Breast epithelium (tissue), 4 donors: ENCODE measurements at places on chromosomes 3 and 15. TPM values are rescaled to one million over a fixed set of nuclear protein-coding genes. Genes with fewer than 3 reads are reported as not detected.

DNA sequence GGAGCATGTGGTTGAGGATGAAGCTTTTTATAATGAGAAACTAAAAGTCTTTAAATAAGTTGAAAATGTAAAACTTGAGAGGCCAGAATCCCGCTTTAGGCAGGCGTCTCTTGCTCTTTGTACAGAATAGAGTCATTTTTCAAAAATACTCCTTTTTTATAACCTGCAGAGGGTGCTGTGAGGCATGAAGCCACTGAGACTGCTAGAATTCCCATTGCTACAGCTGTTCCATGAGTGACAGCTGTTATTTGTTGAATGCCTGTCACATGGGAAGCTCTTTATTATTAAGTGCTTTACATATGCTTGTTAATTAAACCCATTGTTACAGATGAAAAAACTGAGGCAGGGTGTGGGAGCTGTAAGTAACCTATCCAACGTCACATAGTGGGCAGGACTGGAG lies 18.5 kb downstream of the MINAR1 start:
- no peak for DNase-seq
- H3K36me3 ChIP-seq: no peaks in the 10 kb centered on the region
- H3K27me3 ChIP-seq: peaks cover 8% of the 10 kb centered on the region
- no peaks in the 10 kb centered on the region for H3K4me1 ChIP-seq

The RETNLB gene
- total RNA-seq: not detected

DNA sequence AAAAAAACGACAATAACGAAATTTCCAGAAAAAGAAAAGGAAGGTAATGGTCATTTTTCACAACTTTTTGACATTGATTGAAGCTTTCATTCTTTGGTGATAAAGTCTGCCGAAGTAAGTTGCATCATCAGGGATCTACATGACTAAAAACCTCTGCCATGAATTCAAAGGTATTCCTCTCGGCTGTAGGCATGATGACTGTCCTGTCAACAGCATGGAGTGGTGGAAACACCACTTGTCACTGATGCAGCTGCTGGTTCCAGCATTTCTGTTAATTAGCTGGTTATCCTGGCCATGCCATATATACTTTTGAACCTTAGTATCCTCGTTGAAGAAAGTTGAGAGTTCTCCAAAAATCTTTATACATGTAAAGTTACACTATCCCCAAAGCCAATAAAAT lies 859.0 kb upstream of the ARPP21 start:
- no peaks in the 10 kb centered on the region for H3K4me1 ChIP-seq
- DNase-seq: no peak
- H3K4me3 ChIP-seq: no peak overlapping the region
- H3K27ac ChIP-seq: no peak overlapping the region
- H3K36me3 ChIP-seq: no peaks in the 10 kb centered on the region

The C3orf85 gene
- total RNA-seq: not detected

DNA sequence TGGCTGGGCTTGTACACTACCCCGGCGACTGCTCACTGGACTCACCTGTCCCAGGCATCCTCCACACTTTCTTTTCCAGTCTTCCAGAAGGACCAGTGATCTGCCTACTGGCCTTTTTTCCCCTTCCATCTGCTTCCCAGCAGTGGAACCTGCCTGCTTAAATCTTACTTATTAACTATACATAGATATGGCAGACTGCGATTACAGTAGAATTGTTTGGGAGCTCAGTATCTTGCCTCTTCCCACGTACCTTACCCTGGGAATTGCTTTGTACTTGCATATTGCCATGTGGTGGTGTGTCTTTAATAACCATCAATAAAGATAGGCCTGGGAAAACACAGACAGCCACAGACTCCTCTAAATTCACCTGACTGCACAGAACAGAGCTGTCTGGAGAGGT lies 11.8 kb upstream of the HES1 start:
- no peak overlapping the region for H3K27ac ChIP-seq
- H3K4me1 ChIP-seq: no peaks in the 10 kb centered on the region
- H3K4me3 ChIP-seq: no peak overlapping the region
- no peak for DNase-seq
- H3K27me3 ChIP-seq: no peaks in the 10 kb centered on the region

The SLC22A14 gene
- not detected for total RNA-seq

- H3K36me3 ChIP-seq: no peaks in the 10 kb centered on the region
- H3K27me3 ChIP-seq: no peaks in the 10 kb centered on the region
- no peak overlapping the region for H3K27ac ChIP-seq
- no peaks in the 10 kb centered on the region for H3K4me1 ChIP-seq
- H3K4me3 ChIP-seq: no peak overlapping the region
- no peak for DNase-seq
Measured at GRCh38 chr3:11014253-11014652, 21.7 kb downstream of the SLC6A1 start.

- DNase-seq: no peak
- no peaks in the 10 kb centered on the region for H3K36me3 ChIP-seq
- H3K4me1 ChIP-seq: no peaks in the 10 kb centered on the region
- H3K27me3 ChIP-seq: no peaks in the 10 kb centered on the region
- no peak overlapping the region for H3K4me3 ChIP-seq
Measured at GRCh38 chr3:131353016-131353877, 28.3 kb upstream of the NUDT16 start.

DNA sequence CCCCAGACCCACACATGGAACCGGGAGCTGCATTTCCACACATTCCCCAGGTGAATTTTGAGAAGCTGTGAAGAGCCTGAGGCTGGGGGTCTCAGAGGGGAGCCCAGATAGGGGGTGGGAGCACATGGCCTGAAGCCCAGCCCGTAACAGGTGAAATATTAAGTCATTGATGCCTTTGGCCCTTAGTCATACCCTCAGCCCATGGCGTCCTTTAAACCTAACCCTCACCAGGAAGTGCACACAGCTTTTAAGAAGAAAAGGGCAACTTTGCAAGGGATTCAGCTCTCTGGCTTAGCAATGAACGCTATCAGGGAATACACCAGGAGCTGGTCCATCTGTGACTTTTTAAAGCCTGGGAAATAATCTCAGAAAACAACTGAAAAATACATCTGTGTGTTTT lies 40.6 kb downstream of the WNT7A start:
- H3K4me3 ChIP-seq: no peak overlapping the region
- H3K36me3 ChIP-seq: no peaks in the 10 kb centered on the region
- no peaks in the 10 kb centered on the region for H3K4me1 ChIP-seq
- no peak overlapping the region for H3K27ac ChIP-seq
- no peak for DNase-seq
- peaks cover 26% of the 10 kb centered on the region for H3K27me3 ChIP-seq

DNA sequence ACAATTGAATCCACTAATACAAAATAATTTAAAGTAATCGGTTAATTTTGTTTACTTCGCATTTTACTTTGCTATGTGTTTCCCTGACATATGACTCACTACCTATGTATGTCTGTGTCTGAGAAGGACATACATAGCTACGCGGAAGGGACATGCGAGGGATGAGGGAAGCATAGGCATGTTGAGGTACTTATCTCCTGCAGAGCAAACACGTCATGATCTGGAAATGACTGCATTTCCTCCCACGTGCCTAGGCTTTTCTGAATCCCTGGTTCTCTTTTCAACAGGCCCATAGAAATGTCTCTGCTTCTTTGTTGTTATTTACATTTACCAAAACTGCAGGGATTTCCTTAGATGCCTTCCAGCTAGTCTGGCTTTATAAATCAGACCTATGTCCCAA lies 27.5 kb downstream of the ALCAM start:
- DNase-seq: no peak
- no peaks in the 10 kb centered on the region for H3K36me3 ChIP-seq
- H3K27me3 ChIP-seq: no peaks in the 10 kb centered on the region
- H3K4me3 ChIP-seq: no peak overlapping the region

The ZDHHC19 gene
- not detected for total RNA-seq

DNA sequence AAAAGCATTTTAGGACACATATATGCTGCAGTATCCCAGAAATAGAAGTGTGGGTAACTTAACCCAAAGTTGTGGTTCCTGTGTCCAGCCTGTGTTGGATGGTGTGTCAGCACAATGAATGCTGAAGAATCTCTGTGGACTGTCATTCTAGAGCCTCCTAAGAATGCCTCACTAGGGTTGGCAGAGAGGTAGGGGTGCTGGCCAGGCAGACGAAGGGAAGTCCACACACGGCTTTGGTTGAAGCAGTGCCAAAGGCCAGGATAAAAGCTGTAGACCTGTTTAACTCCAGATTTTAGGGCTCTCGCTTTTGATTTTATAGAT lies 43.7 kb upstream of the TIPARP start:
- H3K4me3 ChIP-seq: no peak overlapping the region
- H3K4me1 ChIP-seq: no peaks in the 10 kb centered on the region
- H3K36me3 ChIP-seq: no peaks in the 10 kb centered on the region
- H3K27ac ChIP-seq: no peak overlapping the region
- no peaks in the 10 kb centered on the region for H3K27me3 ChIP-seq
- DNase-seq: no peak

DNA sequence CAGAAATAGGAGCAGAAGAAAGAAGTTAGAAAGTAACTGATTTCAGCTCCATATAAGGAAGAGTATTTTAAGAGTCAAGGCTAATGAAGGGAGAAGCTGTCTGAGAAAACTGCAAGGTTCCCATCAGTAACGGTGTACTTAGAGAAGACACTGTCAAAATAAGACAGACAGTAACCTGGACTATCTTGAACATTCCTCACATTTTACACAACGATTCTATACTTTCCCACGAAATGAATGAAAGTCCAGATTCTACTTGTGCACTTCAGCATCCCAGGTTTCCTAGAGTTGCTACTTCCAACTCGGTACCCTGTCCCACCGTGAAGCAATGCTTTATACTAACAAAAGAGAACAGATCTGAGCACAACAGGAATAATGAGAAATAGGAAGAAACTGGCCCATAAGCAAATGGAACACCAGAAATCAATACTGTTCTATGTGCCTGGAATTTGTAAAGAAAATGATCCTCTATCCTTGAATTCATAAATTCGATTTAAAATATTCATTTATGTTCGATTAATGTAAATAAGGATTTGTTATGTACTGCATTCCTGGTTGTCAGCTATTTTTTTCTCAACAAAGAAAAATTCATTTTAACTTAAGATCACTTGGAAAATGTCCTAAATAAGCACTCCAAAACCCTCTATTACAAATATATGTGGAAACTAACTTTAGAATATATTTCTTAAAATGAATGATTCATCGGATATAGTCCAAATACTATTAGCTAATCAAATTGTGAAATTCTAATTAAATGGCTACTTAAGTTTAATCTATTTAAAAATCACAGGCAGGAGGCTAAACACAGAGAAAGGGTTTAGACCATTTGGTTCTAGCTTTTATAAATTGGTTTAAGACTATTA lies 1.5 kb downstream of the C3orf70 start:
- peaks cover 7% of the 10 kb centered on the region for H3K27me3 ChIP-seq
- H3K4me3 ChIP-seq: peak overlapping the region; percentile 57
- peaks cover 6% of the 10 kb centered on the region for H3K4me1 ChIP-seq
- H3K27ac ChIP-seq: no peak overlapping the region
- H3K36me3 ChIP-seq: no peaks in the 10 kb centered on the region

DNA sequence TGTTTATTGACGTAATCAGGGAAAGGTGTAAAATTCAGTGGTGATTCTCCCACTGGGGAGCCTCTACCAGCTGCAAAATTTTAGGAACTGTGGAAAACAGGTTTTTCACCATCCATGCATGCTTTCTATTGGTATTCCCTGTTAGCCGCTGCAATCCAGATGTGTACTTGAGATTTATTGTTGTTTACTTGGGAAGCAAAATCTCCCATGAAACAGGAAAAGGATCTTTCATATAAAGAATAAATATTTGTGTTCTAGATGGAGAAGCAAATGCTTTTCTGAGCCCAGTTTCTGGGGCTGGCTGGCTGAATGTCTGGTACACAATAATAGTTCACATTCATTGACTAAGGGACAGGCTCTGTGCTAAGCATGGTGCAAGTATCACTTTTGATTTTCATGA lies 144.6 kb upstream of the RASGRP1 start:
- DNase-seq: no peak
- no peak overlapping the region for H3K4me3 ChIP-seq
- no peaks in the 10 kb centered on the region for H3K27me3 ChIP-seq
- no peaks in the 10 kb centered on the region for H3K4me1 ChIP-seq
- H3K36me3 ChIP-seq: no peaks in the 10 kb centered on the region
- no peak overlapping the region for H3K27ac ChIP-seq

The CSPG4 gene
- 42.9 TPM for total RNA-seq

DNA sequence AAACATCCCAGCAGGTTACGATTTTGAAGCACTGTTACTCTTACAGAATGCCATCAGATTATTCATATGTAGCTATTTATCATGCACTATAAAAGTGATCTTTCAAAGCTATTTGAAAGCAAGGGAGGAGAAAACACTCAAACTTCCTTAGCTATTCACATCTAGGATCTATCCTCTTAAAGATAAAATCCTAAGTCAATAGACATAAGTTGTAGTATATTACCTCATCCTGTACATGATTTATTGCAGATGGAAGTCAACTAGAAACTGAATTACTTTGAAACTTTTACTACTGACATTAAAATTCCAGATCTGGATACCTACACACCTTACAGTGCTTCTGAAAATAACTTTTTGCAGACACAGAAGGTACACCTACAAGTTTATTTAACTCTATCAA lies 197.2 kb downstream of the MEIS2 start:
- H3K36me3 ChIP-seq: no peaks in the 10 kb centered on the region
- H3K4me3 ChIP-seq: no peak overlapping the region
- DNase-seq: no peak
- H3K27me3 ChIP-seq: no peaks in the 10 kb centered on the region
- no peaks in the 10 kb centered on the region for H3K4me1 ChIP-seq

The CPNE9 gene
- not detected for total RNA-seq

DNA sequence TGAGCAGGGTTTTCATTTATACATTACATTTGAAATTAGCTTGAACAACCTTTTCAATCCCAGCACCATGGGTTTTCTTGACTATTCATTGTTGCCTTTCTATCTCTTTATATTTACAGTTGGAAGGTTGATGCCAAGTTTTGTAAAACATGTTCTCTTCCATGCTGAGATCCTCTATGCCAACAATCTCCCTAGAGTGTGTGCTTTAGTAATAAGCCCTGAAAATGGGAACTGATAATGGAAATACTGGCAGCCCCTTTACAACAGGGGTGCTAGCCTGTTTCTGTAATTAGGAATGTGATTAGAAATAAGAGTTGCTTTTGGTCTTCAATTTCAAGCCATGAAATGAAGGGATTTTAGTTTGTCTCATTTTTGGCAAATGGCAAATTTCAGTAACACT lies 239.9 kb upstream of the NAALADL2 start:
- no peak overlapping the region for H3K27ac ChIP-seq
- H3K36me3 ChIP-seq: no peaks in the 10 kb centered on the region
- H3K27me3 ChIP-seq: no peaks in the 10 kb centered on the region

The HDAC11 gene
- 21.7 TPM for total RNA-seq

DNA sequence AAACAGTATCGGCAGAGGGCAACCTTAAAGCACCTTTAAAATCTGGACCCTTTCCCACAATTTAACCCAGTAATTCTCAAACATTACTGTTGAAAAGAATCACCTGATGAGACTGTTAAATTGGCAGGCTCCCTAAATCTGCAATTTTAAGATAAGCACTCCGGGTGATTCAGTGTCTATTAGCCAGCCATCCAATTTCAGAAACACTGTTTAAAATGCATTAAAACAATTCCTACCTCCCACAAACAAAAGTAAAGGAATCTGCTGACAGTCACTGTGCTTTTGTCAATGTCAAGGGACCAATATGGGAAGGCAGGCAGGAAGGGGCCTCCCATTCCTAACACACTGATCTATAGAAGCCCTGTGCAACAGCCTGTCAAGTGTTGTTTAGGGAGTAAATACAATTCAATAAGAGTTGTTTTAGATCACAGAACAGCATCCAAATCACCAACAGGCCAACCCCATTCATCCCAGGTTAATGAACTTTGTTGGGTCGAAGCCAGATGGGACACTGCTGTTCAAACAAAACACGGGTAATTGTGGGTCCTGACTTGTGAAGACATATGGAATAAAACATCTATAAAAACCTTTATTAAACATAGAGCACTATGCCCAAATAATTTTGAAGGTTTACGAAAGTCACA lies 21.4 kb downstream of the SIAH2 start:
- H3K27ac ChIP-seq: no peak overlapping the region
- peaks cover 5% of the 10 kb centered on the region for H3K4me1 ChIP-seq
- H3K27me3 ChIP-seq: no peaks in the 10 kb centered on the region
